ENCODE measurements at places on chromosomes 4 and X. TPM values are rescaled to one million over a fixed set of nuclear protein-coding genes. Genes with fewer than 3 reads are reported as not detected.

DNA sequence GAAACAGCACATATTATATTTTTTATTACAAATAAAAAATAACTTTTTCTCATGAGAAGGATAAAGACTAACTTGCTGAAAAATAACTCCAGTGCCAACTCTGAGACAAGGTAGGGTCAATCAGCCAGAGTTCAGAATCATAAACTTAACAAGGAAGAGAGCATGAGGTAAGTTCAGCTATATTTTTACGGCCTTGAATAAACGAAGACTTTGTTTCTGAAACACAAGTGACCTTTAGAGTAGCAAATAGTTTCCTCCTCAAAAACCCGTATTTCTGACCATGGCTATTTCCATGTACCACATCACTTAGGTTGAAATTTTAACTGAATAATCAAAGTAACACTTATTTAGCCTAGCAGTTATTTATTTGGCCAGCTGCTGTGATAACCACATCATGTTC is 45.5 kb downstream of the PRDM5 start:
- no peak for DNase-seq

- no peak for DNase-seq
Observed at GRCh38 chrX:142873214-142873613, 152.5 kb upstream of the SPANXN4 start.

- DNase-seq: no peak
Observed at GRCh38 chrX:79096145-79096556, 48.3 kb upstream of the GPR174 start.

- no peak for DNase-seq
Observed at GRCh38 chr4:31391976-31392375, 671.8 kb downstream of the PCDH7 start.

DNA sequence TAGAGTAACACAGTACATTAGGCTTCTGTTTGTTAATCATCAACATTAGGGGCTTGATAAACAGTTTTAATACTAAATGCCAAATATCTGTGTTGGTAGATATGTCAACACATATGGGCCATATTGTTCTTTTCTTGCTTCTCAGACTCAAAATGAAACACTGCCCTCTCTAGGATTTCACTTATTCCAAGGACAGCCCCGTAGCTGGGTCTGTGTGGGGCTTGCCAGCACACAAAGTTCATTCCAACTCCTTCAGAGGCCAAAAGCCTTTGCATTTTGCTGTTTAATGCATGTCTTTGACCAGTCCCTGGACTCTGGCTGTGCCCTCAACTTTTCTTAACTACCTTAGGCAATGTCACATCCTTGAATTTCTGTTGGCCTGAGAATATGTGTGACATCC is 102.0 kb upstream of the ZNF827 start:
- DNase-seq: no peak

DNA sequence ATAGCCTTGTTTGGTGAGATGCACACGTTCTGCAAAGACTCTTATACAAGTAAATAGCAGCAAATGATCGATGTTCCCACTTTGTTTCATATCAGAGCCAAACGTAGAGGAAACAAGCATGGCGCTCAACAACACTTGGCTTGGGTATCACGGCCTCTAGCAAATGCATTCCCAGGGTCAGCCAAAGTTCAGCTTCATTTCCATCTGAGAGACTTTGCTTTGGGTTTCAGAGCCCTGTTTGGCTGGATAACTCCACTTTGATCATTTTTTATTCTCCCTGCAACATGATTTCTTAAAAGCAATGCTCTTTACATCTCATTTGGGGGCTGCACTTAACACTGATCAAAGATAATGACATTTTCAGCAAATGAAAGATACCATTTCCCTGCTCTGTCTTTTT is 199.2 kb upstream of the FAM9B start:
- DNase-seq: no peak

DNA sequence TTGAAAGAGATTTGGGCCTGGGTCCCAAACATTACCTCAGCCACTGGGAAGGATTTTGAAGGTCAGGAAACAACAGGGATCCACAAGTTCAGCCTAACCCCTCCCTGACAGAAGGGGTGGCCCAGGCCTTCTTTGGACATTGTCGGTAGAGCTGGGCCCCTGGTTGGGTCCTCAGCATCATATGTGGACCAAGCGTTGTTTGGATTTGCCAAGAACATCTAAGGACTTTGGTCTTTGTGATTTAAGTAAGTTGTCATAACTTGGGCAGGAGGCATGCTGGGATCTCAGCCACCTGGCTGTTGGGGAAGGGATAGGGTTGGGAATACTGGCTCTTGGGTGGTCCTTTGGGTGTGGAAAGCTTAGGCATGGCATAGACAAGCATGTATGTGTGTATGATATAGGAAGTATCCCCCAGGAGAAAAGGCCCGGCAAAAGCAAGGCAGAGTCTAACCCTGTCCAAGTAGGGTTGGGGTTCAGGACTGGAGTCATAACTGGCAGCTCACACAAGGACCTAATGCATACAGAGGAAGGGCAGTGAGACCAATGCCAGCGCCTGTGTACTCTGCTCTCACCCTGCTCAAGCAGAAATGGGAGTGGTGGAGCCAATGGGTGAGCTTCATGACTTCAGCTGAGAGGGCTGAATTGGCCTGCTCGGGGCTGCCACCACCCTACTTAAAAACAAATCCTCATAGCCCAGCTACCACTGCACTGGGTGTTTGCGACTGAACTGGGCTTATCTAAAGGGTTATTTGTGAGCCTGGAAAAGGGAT is 102.8 kb downstream of the RTL5 start:
- DNase-seq: no peak

- no peak for DNase-seq
Observed at GRCh38 chrX:10044021-10044420, 76.9 kb downstream of the CLDN34 start.

The COL25A1 gene
- total RNA-seq: 2.5 TPM

The CCSER1 gene
- total RNA-seq: 60.2 TPM

The SRPX2 gene
- total RNA-seq: 66.8 TPM

The EDA2R gene
- not detected for total RNA-seq

The ZNF718 gene
- total RNA-seq: 15.7 TPM

The RPS6KA6 gene
- total RNA-seq: 5.6 TPM

The HPGDS gene
- total RNA-seq: 8.8 TPM
